ENCODE measurements at places on chromosomes 2 and 18.
A peak's percentile ranks its signal among the peaks of the same experiment; 100 is the strongest.

DNA sequence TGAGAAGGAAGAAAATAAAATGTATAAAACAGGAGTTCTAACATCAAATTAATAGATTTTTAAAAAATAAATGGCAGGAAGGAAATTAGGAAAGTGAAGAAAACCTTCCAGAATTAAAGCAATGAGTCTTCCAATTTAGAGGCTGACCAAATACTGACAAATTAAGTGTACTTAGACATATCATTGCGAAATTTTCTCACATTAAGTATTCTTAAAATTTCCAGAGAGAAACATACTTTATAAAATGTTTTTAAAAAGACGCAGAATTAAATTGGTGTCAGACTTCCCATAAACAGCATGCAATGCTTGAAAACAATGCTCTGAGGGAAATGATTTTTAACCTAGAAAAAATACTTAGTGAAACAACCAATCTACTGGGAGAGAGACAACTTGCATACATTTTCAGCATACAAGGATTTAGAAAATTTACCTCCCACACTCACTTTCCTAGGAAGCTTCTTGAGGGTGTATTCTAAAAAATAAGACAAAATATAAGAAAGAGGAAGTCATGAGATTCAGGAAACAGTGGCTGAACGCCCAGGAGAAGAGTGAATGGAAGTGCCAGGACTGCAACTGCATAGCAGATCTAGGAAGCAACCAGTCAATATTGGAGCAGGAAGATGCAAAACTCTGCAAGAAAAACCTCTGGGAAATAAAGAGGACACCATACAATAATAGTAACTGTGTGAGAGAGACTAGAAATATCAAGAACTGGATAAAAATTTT lies 339.9 kb downstream of the ADCYAP1 start:
- no peak for DNase-seq

- no peak for DNase-seq
These were observed 87.9 kb downstream of the KLHL14 start for GRCh38 chr18:32684940-32685339.

GRCh38 chr2:205990104-205990503 lies 95.9 kb downstream of the INO80D start:
- DNase-seq = no peak

GRCh38 chr2:60553495-60554073 lies at the start of gene BCL11A:
Gene BCL11A (minus strand): TSS chr2:60553654. CDS start chr2:60553270, 384 bp downstream.
- DNase-seq = no peak

- DNase-seq = peak; percentile 56
These were observed 45.4 kb downstream of the RASGRP3 start for GRCh38 chr2:33521791-33522281.

DNA sequence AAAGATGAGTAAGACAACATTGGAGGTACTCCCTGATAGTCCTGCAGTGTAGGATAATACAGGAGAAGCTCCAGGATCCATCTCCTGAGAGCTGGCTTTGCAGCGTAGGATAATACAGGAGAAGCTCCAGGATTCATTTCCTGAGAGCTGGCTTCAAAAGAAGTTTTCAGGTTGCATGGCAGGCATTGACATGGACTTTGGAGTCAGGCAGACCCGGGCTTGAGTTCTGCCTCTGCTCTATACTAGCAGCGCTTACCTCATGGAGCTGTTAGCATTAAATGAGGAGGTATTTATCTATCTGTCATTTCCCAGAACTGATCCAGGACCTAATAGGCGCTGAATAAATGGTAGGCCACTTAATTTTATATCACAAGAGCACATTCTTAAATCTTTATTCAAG lies 97.8 kb downstream of the FMNL2 start:
- DNase-seq = no peak

DNA sequence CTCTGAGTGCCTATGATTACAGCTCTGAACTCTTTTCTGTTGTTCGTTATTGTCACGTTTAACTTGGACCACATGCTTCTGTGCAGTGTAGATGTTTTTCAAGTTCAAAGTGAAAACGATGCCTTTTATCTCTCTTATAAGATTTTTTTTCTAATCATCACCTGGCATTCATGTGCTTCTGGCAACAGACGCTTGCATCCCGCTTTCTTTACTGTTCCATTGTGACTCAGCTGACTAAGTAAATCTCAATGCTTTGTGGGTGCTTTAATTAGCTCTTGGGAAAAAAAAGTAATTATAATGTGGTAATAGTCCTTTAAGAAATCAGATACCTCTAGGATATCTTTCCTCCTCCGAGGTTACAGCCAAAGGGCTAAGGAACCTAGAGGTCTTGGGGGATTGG lies 31.2 kb upstream of the RMP24 start:
- DNase-seq = no peak

GRCh38 chr2:234555616-234556249 lies 58.9 kb upstream of the ARL4C start:
- DNase-seq = no peak

GRCh38 chr18:68152770-68153169 lies 562.1 kb downstream of the TMX3 start:
- DNase-seq = no peak

GRCh38 chr2:8563814-8564474 lies 117.9 kb upstream of the ID2 start:
- no peak for DNase-seq

DNA sequence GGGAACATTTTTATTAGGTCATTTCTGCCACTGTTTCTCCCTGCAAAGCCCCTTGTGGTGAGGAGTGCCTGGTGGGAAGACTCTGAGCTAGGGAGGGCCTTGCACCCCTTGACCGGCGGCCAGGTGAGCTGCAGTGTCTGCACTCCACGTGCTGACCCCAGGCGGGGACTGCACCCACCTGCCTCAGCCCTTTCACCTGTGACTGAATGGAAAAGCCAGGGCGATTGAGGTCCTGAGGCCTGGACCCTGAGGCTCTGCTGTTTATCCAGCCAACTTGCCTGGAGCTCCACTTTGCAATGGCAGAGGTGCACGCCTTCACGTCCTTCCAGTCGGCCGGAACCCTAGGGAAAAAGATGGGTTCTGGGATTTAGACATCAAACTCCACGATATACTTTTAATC lies 53.1 kb downstream of the TMEM18 start:
- DNase-seq = no peak

DNA sequence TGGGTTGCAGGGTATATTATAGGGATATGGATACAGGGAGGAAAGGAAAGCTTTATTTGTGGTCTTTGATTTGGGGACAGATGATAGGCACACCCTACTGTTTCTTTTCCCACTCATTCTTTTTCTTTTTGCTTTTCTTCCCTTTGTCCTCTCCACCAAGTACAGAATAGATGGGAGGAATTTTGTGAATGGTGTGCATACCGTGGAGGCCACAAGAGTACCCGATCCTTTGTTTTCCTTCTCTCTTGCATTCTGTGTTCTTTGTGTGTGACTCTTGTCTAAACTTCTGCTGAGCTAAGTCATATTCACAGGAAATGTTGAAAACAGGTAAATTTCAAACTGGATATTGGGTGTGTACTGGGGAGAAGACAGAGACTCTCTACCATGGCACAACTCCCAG lies 321.4 kb upstream of the SLC8A1 start:
- DNase-seq = no peak
